ENCODE measurements at places on chromosomes 1 and 21.

GRCh38 chr1:203996126-203996525 lies 76.8 kb upstream of the SOX13 start:
- DNase-seq = peak; percentile 55

- DNase-seq = no peak
These were observed 21.8 kb downstream of the RXRG start for GRCh38 chr1:165423136-165423535.

DNA sequence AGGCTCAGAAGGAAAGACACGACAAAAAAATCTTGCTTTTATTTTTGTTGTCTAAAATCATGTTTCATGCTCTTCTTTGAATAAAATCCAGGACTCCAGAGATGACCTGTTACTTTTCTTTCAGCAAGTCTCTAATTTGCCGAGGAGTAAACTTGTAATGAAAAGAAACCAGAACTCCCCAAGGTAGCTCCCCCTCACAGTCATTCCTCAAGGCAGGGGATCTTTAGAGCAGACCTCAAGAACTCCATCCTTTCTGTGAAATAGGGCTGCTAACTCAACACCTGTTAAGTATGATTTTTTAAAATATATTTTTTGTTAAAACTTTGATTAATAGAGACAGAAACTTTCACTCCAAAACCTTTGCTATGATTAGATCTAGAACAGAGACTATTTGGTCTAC lies 82.7 kb upstream of the ABCD3 start:
- DNase-seq = no peak

DNA sequence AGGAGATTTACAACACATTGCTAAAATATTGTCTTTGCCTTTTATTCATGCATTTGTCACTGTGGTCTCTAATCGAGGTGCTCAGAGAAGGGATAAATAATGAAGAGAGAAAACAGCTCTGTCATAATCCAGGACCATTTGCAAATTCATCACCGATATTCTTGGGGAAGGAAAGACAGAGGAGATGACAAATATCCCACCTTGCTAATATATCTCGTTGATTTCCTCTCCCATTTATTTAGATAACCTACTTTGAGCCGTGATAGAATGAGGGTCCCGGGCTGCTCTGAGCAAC lies 86.9 kb downstream of the PRDM16 start:
- DNase-seq = no peak

GRCh38 chr1:243740255-243740999 lies 109.6 kb downstream of the AKT3 start:
- no peak for DNase-seq

DNA sequence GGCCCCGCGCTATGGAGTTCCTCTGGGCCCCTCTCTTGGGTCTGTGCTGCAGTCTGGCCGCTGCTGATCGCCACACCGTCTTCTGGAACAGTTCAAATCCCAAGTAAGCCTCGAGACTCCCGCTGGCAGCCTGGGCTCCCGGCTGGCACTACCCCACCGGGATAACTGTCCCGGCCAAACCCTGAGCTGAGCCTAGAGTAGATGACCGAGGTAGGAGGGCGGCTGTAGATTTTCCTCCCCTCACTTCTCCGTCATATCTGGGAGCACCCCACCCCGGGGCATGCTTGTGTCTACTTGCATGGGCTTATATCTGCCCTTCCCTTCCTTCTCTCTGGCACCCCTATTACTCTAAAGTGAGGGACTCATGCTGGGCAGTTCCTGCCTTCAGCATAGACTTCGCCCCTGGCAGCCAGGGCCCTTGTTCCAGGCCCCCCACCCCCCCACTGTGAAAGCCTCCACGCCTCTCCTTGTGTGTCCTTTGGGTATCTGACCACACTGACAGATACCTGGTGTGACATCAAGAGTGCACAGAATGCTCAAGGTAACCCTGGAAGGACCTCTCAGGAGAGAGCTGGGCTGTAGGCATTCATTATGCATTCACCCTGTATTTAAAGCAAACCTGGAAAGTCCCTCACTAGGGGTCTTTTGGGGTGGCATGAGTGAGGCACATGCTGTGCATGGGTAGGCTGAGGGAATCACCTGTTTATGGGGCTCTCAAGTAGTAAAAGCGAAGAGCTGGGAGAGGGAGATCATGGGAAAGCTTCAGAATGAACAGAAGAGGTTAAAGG lies 485 bp downstream of the EFNA1 start:
- no peak for DNase-seq

GRCh38 chr1:180691322-180691913 lies 59.6 kb downstream of the XPR1 start:
- no peak for DNase-seq

- no peak for DNase-seq
These were observed 618 bp downstream of the ETS2 start for GRCh38 chr21:38806153-38806941.

- no peak for DNase-seq
These were observed 151.9 kb downstream of the TNFSF18 start for GRCh38 chr1:172898866-172899265.

DNA sequence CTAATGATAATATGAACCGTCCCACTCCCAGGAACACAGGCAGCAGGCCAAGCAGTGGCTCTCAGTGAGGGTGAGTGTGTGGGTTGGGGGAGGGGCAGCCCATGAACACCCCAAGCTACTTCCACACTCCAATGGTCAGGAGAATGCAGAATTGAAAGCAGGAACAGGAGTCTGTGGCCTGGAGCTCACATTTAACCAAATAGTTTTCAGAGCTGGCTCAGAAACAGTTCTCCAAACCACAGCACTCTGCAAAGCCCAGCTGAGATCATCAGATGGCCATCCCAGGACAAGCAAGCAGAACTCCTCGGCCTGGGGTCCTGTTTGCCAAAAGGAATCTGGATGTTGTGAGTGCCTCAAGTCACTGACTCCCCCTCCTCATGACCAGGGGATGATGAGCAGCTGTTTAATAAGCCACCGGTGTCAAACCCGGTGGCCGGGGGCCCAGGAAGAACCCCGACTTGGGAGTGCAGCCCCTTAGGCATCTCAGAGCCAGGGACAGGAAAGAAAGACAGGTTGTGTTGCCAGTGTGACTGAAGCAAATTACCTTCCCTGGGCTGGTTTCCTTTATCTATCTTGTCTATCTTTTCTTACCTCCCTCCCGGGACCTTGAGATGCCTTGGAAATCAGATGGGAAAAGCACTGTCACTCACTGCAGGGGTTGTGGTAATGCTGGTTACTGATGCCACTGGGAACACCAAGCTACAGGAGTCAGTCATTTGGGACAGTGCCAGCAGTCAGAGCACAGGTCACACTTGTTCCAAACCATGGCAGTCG lies 20.4 kb downstream of the DEGS1 start:
- no peak for DNase-seq

DNA sequence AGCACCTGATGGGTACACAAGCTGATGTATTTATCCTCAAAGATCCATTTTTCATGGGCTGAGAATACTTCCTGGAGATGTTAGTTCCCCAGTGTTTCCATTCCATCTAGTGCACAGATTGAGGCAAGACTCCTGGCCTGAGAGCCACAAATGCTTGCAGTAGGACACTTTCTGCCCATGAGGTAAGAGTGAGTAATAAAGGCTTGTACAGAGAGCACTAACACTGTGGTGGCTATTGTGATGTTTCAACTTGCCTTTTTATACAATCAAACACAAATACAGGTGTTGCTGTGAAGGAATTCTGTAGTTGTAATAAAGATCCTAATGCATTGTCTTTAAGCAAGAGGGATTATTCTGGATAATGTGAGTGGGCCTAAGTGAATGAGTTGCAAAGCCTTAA lies 186.1 kb upstream of the ADAMTS5 start:
- DNase-seq = no peak

GRCh38 chr21:37087188-37087587 lies 14.1 kb downstream of the TTC3 start:
- DNase-seq = peak; percentile 12

DNA sequence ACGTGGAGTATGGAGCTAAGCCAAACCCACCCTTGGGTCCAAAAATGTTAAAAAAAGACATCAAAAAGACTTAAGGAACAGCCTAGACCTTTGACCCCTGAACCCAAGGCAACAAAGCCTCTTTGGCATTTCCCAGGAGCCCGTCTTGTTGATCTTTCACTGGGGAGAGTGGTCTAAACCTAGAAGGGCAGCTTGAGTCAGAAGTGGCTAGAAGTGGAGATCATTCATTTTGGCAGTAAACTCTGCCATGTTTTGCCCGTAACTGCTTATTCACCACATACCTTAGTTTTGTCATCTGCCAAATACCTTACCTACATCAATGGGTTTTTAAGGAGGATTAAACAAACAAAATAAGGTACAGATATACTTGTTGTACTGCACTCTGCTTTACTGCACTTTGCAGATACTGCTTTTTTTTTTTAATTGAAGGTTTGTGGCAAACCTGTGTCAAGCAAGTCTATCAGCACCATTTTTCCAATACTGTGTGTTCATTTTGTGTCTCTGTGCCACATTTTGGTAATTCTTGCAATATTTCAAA lies 1.7 kb upstream of the CTSE start:
- DNase-seq = no peak

- DNase-seq = no peak
These were observed 14.3 kb downstream of the DMRTB1 start for GRCh38 chr1:53473463-53473862.

DNA sequence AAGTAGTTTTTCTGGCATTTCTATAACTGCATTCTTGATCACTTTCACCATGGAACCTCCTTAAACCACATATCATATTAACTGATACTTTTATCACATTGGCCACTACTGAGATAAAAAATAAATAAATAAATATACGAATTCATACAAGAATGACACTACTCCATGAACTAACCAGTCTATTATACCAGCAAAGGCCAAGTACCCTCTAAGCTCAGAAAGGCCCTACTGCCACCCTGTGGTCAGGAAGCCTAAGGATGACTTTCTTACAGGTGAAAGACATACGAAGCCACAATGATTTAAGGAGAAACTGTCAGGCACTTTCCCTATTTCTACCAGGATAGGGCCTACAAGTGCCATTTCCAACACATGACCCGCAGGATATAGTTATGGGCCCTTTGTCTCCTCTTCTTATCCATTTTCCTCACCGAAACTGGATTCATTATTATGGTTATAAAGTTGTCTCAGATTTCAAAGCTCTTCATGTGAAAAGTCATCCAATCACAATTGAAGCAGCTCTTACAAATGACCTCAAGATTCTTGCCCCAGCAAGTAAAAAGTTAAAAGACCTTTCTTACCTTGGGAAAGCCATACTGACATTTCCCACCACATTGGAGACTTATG lies 23.9 kb downstream of the DNAJC8 start:
- DNase-seq = peak; percentile 67

DNA sequence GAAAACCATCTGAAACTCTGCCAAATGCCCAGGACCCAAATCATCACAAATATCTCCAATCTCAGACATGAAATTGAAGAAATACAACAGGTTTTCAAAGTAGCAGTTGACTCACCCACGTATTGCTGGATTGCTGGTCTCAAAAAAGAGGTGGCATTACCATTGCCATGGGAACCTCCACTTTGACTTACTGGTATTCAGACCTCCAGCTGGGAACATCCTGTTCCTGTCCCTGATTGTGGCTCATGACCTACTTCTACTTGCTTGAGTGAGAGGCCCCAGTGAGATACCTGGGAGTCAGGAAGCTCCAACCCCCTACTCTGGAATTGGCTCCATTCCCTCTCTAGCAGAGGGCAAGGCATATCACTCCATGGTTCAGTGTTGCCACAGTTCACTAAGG lies 64.6 kb downstream of the NMNAT2 start:
- no peak for DNase-seq

DNA sequence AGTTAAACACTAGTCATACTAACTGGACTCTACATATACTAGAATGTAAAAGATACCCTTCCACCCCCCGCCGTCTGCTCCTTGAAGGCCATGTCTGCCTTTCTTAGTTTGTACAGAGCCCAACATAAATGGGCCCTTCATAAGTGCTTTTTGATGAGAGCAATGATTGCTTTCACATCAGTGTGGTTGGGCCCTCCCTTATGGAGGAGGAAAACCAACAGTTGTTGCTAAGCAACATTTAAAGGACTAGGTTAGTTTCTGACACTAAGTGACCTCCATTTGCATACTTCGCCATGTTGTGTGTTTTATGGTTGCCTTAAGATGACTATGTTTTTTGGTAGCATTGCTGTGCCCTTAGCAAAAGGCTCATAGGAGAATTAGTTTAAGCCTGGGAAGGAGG lies 182.0 kb upstream of the SGIP1 start:
- no peak for DNase-seq

GRCh38 chr1:62038594-62039284 lies 155.9 kb upstream of the L1TD1 start:
- no peak for DNase-seq

DNA sequence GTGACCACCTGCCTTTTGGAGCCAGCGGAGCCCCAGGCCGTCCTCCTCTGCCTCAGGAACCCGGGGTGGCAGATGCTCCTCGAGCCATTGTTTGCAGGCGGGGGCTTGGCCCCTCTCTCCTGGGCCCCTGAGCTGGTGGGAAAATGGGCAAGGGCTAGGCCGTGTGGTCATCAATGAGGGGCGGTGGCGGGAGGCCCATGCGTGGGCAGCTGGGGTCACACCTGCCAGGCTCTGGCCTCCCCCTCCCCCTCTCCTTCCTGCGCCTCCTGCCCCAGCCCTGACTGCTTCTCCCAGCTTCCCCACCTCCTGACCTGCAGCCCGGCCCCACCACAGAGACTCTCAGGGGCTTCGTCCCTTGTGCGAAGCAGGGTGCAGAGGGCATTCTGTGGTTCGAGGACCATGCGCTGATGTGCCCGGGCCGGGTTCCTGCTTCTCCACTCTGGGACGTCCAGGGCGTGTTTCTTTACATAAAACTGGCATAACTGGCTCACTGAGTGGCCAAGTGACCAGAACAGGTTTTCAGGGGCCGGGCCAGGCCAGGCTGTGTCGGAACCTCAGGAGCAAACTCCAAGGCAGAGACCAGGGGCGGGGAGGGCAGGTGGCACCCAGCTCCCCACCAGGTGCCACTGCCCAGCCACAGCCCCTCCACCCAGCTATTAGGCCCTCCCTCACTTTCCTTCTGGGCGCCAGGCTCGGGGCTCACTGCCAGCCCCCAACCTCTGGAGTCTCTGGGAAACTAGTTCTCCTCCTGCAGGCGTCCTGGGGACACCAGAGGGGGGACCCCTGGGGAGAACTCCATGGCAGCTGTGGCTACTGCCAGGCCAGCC lies 9.3 kb downstream of the SAMD11 start:
- no peak for DNase-seq

DNA sequence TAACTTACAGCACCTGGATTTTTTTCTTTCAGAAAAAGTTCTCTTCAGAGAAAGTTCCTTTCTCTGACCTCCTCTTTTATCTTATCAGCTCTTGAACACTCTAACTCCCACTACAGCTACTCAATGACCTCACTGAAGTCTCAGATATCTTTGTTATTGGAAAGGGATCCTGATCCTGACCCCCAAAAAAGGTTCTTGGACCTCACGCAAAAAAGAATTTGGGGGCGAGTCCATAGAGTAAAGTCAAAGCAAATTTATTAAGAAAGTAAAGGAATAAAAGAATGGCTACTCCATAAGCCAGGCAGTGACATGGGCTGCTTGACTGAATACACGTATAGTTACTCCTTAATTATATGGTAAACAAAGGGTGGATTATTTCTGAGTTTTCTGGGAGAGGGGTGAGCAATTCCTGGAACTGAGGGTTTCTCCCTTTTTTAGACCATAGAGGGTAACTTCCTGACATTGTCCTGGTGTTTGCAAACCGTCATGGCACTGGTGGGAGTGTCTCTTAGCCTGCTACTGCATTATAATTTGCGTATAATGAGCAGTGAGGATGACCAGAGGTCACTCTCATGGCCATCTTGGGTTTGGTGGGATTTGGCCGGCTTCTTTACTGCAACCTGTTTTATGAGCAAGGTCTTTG lies 44.2 kb downstream of the WDR64 start:
- no peak for DNase-seq

Data from dorsolateral prefrontal cortex (tissue), 122 donors.